ENCODE measurements at places on chromosomes 7 and 10.

DNA sequence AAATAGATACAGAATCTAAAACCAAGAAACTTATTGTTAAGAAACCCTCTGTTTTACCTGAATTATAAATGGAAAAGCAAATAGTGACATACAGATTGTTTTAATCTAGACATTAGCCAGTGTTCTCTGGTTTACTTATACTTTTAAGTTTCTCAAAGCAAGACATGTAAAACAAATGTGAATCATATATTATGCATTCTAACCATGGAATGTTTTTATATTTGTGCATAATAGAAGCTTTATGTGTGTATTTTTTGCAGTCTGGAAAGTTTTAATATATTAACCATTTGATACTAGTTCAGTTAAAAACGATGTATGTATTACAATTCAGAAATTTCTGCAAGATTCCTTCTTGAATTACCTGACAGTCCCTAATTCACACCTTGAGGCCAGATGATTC is 150.6 kb upstream of the TMEM72 start:
- no peak for DNase-seq

DNA sequence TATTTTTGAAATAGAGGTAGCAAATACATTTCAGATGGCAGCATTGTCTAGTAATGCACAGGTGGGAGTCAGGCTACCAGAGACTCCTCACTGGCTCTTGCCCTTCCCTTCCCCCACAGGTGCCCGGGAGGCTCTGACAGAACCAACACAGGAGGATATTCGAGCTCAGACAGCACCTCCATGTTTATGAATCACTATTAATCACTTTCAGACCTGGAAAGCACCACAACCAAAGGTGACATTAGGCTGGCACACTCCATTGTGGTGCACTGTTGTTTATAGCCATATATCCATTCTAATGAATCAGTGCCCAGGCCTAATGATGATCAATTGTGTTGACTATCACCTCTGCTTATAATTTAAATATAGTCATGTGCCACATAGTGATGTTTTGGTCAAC is 107.8 kb upstream of the NAMPT start:
- no peak for DNase-seq

DNA sequence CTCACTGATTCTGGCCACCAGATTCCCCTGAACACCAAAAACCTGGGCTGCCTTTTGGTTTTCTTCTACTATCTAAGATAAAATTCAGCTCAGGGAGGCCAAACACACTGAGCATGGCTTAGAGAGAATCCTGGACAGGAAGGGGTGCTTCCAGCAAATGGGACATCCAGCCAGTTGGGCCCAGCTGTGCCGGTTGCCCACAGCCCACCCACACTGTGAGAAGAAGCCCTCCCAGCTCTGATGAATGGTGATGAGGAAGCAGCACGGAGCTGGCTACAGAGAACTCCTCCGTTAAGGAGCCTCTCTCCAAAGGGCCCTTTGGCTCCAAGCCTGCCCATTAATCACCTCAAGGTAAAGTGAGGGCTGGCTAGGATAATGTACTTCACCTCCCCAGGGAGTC is 15.9 kb downstream of the LRRC18 start:
- no peak for DNase-seq

DNA sequence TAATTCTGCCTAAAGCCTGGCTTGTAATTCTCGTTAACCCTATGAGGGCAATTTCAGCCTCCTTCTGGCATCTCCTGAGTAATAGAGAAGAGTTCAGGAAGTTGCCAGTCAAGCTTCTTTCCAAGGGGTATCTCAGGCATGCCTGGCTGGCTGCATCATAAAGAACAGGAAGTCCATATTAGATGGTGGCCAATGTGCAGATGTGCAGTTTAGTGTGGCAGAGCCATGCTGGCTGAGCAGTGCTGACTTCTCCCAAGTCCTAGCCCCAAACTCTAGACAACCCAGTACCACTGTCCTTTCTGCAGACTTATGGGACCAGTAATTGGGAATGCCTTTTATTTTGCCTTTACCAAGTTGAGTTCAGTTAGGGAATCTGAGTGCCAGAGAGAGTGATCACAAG is 517.9 kb downstream of the GALNT17 start:
- no peak for DNase-seq

DNA sequence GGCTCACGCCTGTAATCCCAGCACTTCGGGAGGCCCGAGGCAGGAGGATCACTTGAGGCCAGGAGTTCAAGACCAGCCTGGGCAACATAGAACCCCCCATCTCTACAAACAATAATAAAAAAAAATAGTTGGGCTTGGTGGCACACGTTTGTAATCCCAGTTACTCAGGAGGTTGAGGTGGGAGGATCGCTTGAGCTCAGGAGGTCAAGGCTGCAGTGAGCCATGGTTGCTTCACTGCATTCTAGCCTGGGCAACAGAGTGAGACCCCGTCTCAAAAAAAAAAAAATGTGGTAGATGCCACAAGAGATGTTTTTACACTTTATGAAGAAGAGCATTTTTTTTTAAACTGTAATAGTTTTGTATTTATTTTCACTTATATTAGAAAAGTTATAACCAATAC is 12.8 kb downstream of the NYAP1 start:
- DNase-seq: no peak

Data from activated CD4-positive, CD25-positive, alpha-beta regulatory T cell treated with anti-CD3 and anti-CD28 coated beads, Interleukin-2, amount 50 U/mL, for 16 hours (primary cell).